NCI-H524 treated with DMSO at 0.1 percent for 48 hours (cell line): ENCODE measurements at places on chromosomes 11 and 22.

GRCh38 chr22:33381531-33382406 lies 323.6 kb upstream of the SYN3 start:
- no peak for DNase-seq

DNA sequence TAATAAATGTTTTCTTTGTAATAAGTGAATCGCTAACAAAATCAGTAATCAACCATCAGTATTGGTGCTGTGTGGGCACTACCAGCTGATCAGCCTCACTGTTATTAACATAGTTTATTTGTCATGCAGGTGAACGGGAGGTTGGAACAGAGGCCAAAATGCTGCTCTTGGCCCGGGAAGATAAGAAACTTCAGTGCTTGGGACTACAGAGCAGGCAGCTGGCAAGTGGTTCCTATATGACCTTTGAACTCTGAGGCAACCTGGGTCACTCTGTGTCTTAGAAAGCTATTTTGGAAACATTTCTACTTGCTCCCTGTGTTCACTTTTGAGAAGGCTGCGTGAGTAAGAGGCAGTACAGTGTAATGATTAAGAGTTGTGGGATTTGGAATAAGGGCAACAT lies 36.5 kb upstream of the DNAJB13 start:
- no peak for DNase-seq

GRCh38 chr11:15878756-15879155 lies 477.6 kb downstream of the SOX6 start:
- DNase-seq = no peak

DNA sequence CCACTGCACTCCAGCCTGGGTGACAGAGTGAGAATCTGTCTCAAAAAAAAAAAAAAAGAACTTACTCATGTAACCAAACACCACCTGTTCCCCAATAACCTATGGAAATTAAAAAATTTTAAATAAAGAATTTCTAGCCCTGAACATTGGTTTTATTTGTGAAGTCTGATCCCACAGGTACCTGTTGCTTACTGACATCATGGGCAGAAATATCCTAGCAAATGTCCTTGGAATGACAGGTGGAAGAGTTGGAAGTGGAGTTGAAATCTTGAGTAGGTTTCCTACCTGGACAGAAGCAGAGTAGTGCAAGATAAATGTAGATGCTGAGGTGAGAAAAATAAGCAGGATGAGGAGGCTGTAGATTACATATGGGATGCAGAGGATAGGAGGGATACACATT lies 17.2 kb downstream of the CD3D start:
- no peak for DNase-seq

- DNase-seq = no peak
Measured at GRCh38 chr22:39959640-39960447, at the start of gene TMA7B. Gene TMA7B (plus strand): TSS chr22:39960397. CDS start chr22:39964375, 3,978 bp downstream.

- no peak for DNase-seq
Measured at GRCh38 chr11:9639985-9640384, 23.9 kb upstream of the SWAP70 start.

DNA sequence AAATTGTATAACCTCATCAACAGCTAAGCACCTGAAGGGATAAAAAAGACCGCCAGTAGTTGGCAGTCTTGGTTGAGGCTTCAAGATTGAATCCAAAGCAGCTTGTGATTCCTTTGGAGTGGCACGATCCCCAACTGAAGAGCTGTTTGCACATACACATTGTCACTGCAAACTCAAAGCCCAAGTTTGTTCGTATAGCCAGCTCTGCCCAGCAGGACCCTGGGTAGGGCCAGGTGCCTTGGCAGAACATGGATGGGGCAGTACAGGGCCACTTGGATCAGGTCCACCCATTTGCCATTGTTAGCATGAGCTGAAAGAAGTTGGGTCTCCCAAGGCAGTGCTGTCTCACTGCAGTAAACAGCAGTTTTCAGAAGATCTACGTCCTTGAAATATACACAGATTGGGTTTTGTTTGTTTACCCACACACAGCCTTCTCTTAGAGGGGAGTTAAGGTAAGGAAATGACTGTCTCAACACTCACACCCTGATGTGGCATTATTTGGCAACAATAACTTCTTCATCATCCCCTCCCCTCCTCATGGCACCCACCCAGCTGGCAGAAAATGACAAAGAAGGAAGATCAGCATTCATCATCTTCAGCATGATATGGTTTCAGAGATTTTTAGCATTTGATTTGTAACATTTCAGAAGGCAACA lies 132.9 kb downstream of the COMMD9 start:
- DNase-seq = no peak

DNA sequence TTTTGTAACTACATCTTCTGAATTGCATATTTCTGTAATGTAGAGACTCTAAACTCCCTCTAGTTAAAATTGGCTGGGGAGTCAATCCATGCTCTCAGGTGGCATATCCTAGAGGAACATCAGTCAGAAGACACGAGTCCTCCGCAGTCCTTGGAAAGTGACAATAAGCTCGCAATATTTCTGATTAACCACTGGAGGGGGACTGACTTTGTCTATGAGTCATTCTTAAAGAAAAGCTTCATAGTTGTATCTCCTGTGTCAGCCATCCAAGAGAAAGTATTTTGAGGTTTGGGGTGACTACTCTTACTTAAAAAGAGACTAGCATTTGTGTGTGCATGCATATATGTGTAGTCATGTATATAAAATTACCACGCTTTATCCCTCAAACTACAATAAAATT lies 60.2 kb downstream of the SLN start:
- DNase-seq = no peak

GRCh38 chr11:125373426-125374391 lies 122.4 kb downstream of the FEZ1 start:
- no peak for DNase-seq

DNA sequence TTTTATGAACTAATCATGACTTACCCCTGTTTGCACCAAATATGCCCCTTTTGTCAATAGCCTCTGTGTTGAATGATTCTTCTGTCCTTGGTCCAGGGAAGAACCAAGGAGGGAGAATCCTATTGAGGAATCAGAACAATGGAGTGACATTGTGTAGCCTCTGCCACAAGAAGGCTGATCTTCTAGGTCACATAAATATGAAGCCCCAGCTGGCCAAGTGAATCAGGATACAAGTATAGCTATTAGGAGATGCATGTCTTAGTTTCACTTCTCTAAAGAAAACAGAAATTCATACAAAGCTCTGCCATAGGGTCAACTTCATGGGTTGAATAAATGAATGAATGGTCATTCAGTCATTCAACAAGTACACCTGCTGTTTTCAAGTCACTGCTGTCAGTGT lies 118.2 kb upstream of the BLID start:
- DNase-seq = no peak

DNA sequence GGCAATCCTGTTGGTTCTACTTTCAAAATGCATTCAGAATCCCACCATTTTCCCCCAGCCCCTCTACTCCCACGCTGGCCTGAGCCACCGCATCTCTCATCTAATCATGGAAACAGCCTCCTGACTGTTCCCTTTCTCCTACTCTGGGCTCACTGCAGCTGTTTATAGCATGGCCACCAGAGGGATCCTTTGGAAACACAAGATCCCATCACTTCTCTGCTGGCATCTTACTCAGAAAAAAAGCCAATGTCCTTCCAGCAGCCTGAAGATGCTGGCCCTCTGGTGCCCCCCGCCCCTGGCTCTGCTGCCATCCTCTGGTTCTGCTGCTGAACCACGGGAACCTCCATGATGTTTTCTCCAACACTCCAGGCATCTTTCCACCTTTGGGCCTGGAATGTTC lies 11.1 kb downstream of the MS4A8 start:
- no peak for DNase-seq

DNA sequence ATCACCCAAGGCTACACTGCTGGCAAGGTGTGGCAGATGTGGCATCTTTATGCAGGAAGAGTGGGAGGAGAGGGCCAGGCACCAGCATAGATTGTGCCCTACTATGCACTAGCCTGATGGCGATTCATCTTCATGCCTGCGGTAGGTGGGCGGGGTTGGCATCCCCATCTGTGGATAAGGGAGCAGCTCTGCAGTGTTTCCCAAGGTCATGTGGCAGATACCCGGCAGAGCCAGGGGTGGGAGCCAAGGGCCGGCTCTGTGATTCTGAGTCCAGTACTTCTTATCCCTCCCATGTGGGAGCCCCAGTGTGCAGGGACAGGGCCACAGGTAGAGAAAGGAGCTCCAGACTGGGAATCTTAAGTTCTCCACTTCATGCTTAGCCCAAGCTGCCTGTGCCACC lies 20.0 kb downstream of the CD82 start:
- peak; percentile 10 for DNase-seq
